Stimulated activated CD4-positive, alpha-beta T cell treated with anti-CD3 and anti-CD28 coated beads, Interleukin-4, amount 100 ng/mL, for 1 hour (primary cell): ENCODE measurements at places on chromosomes 1 and 21.

GRCh38 chr1:66372522-66373101 is 161.3 kb upstream of the SGIP1 start:
- no peak for DNase-seq

DNA sequence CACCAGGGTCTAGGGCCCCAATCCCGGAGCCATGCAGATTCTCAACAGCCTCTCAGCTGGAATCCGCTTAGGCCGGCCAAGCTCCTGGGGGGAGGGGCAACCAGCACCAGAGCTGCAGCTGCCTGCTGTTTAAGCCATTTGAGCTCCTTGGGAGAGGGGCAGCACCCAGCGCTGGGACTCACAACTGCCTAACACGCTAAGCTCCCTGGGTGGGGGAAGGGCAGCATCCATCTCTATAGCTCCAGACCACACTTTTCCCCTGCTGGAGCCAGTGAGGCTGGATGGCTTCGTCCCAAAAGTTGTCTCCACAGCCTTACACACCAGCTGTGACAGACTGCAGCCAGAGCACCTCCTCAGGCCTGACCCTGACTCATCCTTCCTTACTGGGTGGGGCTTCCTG is 6.9 kb upstream of the PTGFR start:
- DNase-seq: no peak

DNA sequence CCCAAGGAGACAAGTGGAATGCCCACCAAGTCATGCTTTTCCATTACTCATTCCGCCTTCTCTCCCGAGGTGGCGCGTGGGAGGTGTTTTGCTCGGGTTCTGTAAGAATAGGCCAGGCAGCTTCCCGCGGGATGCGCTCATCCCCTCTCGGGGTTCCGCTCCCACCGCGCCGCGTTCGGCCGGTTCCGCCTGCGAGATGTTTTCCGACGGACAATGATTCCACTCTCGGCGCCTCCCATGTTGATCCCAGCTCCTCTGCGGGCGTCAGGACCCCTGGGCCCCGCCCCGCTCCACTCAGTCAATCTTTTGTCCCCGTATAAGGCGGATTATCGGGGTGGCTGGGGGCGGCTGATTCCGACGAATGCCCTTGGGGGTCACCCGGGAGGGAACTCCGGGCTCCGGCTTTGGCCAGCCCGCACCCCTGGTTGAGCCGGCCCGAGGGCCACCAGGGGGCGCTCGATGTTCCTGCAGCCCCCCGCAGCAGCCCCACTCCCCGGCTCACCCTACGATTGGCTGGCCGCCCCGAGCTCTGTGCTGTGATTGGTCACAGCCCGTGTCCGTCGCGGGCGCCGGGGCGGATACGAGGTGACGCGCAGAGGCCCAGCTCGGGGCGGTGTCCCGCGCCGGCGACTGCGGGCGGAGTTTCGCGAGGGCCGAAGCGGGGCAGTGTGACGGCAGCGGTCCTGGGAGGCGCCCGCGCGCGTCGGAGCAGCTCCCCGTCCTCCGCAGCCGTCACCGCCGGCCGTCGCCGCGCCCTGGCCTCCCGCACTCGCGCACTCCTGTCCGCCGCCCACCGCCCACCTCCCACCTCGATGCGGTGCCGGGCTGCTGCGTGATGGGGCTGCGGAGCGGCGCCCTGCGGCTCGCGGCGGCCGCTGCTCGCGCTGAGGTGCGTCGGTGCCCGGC is at the start of gene KIF1B:
KIF1B (plus strand) TSS at position 666 of the 906 bp plus-strand sequence. CDS start 21,759 bp downstream, outside the sequence.
- DNase-seq: peak; percentile 96

DNA sequence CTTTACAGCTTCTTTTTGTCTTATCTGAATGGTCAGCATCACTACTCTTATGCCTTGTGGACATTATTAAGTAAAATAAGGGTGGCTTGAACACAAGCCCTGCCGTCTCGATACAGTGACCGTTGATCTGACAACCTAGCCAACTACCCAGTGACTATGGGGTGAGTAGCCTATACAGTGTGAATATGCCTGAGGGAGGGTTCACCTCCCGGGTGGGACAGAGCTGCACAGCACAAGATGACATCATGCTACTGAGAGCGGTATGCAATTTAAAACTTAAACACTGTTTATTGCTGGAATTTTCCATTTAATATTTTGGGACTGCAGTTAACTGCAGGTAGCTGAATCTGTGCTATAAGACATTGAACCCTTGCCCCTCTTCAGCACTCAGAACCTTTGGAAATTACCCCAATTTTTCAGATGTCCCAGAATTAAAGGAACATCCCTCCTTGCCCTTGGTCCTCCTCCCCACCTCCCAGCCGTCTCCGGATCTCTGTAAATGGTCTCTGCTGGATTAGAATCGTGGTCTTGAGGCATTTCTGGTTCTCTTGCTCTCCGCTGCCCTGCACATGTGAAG is 618.5 kb downstream of the PTPRU start:
- DNase-seq: no peak

DNA sequence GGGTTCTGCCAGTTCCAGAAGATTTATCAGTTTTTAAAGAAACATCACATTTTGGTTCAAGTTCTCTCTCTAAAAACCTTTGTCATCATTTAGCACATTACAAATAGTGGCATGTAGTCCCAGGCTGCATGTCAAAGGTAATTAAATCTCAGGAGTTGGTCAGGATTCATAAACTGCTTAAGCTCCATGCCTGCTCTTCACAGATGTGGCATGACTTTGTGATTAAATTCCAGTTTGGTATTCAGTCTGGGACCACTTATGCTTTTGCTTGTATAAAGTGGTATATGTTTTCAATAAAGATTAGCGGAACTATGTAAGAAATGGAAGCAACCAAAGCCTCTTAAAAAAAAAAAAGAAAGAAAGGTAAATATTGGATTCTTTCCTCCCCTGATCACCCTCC is 408.0 kb downstream of the DISC1 start:
- no peak for DNase-seq

GRCh38 chr1:206926286-206926685 is 4.5 kb upstream of the FCMR start:
- DNase-seq: no peak

- DNase-seq: no peak
Measured at GRCh38 chr1:155940993-155941844, at the start of gene RXFP4. Gene RXFP4, plus strand, starts transcription at chr1:155941638. Its CDS starts 72 bp downstream, at chr1:155941710.

DNA sequence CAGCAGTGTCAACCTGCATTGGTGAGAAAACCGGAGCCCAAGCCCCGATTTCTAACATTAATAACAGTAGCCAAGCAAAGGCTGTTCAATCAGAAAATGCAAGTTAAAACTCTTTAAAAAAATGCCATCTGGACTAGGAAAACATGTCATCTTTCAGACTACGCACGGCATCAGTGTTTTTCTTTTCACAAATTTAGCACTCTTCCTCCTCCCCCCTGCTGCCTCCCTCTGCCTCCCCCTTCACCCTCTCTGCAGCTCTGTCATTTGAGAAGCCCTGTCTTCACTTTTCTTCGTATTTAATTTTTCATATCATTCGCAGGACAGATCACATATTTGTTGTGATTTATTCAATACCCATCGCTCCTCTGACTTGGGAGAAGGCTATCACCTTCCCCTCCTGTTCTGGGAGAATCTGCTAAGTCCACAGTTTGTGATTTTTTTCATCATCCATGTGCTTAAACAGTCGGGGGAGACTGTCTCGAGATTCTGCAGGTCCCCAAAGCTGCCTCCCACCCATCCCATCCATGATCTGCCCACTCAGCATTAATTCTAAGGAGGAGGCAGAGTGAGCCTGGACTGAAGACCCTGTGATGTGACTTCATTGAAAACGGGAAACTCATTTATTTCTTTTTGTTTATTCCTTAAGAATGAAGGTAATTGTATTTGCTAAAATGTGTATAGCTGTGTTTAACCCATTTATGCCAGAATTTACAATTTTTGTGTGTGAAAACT is 84.8 kb downstream of the PROX1 start:
- DNase-seq: no peak

GRCh38 chr1:95742591-95743089 is 508.6 kb downstream of the RWDD3 start:
- no peak for DNase-seq

- DNase-seq: peak; percentile 21
Measured at GRCh38 chr1:101314244-101314643, 77.4 kb downstream of the S1PR1 start.

GRCh38 chr1:38680801-38681510 is 178.6 kb downstream of the RRAGC start:
- DNase-seq: no peak
